ENCODE measurements at places on chromosomes 16 and 17. TPM values are rescaled to one million over a fixed set of nuclear protein-coding genes. Genes with fewer than 3 reads are reported as not detected.

DNA sequence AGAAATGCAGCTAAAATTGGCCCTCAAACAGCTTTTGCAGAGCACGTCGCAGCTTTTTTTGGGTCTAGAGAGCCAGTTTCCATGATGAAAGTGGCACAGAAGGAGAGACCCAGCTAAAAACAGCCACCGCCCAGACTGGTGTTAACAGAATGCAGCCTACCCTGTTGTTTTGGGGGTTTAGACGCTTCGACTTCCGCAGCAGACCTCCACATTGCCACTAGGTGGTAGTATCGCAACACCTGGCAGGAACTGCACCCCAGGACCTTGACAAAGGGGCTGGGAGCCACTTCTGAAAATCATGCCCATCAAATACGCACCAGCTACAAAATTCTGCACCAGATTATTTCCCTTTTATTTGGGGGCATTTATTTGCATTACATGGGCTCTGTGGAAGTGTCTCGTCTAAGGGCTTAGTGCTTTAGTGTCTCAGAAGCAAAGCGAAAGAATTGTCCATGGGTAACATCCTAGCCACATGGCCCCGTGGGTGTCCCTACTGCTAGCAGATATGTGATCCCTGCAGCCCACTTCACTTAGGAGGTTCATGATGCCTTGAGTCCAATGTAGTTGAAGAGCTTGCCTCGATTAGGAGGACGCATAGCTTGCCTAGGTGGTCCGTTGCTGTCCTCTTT, 167.1 kb downstream of the HAPSTR1 start:
- DNase-seq = peak; percentile 61

Gene ITGB3
- not detected for total RNA-seq

- peak; percentile 47 for DNase-seq
Observed at GRCh38 chr17:74361230-74362068, at the start of gene BTBD17. TSS of gene BTBD17 (minus strand) at chr17:74361868. CDS start at chr17:74361819, 49 bp downstream.

- DNase-seq = no peak
Observed at GRCh38 chr17:67164302-67164701, 80.7 kb downstream of the HELZ start.

DNA sequence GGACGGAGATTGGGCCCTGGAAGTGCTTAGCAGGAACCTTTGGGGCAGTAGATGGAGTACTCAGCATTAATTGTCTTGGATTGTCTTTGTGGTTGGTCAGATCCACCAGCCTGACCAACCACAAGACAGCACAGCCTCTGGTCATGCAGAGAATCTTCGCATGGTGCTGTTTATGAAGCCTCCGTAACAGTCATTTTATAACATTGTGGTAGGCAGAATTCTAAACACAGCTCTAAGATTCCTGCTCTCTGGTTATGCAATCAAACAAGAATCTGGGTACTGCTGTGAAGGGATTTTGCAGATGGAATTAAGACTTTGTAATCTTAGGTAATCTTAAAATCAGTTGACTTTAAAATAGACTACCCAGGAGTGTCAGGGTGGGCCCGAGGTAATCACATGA, 312.2 kb upstream of the GOT2 start:
- DNase-seq = no peak

DNA sequence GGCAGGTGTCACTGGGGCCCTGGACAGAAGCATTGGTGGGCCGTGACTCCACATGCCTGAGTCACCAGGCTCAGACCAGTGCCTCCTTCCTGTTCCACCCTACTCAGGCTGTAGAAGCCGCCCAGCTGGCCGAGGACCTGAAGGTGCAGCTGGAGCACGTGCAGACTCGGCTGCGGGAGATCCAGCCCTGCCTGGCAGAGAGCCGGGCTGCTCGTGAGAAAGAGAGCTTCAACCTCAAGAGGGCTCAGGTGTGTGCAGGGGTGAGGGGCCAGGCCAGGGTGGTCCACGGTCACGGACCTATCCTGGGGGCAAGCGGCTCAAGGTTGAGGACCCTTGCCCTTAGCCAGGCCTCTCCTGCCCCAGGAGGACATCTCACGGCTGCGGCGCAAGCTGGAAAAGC, 9.6 kb downstream of the RNF40 start:
- no peak for DNase-seq

GRCh38 chr16:86211800-86212199, 298.5 kb upstream of the FOXF1 start:
- DNase-seq = no peak

DNA sequence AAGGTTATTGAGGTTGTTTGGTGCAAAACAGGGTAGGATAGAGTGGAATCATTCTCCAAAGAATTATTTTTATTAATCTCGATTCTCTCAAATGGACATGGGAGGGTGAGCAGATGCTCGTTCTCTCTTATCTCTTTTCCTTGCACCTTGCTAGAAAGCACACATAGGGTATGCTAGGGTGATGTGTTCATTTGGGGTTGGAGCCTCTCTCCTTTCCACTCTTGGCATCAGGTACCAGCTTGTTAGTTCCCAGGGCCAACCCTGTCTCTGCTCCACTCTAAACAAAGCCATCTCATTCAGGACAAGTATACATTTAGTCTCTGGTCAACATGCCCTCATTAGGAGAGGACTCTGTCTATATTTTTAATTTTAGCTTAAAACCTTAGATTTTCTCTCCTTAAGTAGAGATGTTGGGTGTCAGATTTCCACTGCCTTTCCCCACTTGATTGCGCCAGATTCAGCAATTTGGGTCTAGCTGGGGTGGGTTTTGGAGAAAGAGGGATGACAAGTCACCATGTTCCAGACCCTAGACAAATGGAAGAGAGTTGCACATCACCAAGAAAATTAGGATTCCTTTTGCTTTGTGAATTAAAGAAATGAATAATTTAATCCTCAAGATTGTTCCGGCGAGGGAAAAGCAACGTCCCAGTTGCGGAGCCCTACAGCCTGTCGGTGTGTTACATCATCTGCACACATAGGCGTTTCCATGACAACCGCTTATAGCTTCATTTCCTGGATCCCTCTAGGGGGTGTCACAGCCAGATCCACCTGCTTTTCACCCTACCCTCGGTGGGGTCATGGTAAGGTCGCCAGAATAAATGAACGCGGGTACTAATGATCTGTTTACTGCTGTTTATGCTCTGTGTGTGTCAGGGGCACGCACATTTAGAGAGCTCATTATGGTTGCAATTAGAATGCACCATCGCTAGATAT, 41.6 kb downstream of the SNX11 start:
- no peak for DNase-seq

GRCh38 chr17:55005520-55005919, 37.0 kb downstream of the STXBP4 start:
- peak; percentile 51 for DNase-seq

Gene CCL4L2
- not detected for total RNA-seq

Gene C17orf78
- total RNA-seq = not detected

Gene SMARCD2
- 205 TPM for total RNA-seq

Gene ARSG
- total RNA-seq = 2.1 TPM

All from HT-29 (cell line).